MCF 10A (cell line): ENCODE measurements at places on chromosomes 5 and 9.

- no peaks in the 10 kb centered on the region for H3K36me3 ChIP-seq
- no peaks in the 10 kb centered on the region for H3K4me1 ChIP-seq
- H3K4me3 ChIP-seq, result no peak overlapping the region
- H3K27me3 ChIP-seq, result peaks cover 23% of the 10 kb centered on the region
- H3K27ac ChIP-seq, result no peak overlapping the region
Measured at GRCh38 chr9:11874414-11874813, 818.8 kb upstream of the TYRP1 start.

DNA sequence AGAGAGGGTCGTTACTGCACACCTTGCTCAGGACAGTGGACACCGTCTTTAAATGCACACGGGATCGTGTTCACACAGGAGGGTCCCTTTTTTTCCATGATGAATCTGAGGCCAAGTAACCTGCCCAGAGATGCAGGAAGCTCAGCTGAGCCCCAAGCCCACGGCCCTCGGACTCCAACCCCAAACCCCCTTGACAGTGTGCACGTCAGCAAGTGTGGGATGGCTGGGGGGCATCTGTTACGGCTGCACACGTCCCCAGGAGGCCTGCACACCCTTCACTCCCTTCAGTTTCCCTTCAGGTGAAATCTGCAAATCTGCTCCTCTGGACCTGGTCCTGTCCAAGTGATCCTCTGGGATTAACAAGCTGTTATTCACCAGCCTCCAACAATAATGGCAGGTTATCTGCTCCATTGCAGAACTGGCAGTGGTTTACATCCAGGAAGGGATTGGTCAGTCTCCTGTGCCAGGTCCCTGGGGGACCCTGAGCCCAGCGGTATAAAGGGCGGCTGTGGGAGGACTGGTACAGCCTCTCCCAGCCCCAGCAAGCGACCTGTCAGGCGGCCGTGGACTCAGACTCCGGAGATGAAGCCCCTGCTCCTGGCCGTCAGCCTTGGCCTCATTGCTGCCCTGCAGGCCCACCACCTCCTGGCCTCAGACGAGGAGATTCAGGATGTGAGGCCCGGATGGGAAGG is at the start of gene LCN1:
Gene LCN1 (plus strand): TSS at position 525 of the 692 bp plus-strand sequence. CDS start 58 bp downstream, at position 583.
- H3K4me3 ChIP-seq, result no peak within 1 kb of the TSS
- H3K27ac ChIP-seq, result no peak within 1 kb of the TSS
- H3K27me3 ChIP-seq, result peaks cover 28% of the 10 kb centered on the region
- H3K4me1 ChIP-seq, result no peaks in the 10 kb centered on the region

DNA sequence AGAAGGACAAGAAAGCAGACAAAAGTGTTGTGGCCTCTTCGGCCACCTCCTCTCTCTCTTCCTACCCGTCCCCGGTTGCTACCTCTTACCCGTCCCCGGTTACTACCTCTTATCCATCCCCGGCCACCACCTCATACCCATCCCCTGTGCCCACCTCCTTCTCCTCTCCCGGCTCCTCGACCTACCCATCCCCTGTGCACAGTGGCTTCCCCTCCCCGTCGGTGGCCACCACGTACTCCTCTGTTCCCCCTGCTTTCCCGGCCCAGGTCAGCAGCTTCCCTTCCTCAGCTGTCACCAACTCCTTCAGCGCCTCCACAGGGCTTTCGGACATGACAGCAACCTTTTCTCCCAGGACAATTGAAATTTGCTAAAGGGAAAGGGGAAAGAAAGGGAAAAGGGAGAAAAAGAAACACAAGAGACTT is 2.4 kb downstream of the EGR1 start:
- peaks cover 87% of the 10 kb centered on the region for H3K36me3 ChIP-seq
- peak overlapping the region; percentile 93 for H3K27ac ChIP-seq
- DNase-seq, result no peak
- H3K4me1 ChIP-seq, result peaks cover 41% of the 10 kb centered on the region
- H3K4me3 ChIP-seq, result peak overlapping the region; percentile 78

DNA sequence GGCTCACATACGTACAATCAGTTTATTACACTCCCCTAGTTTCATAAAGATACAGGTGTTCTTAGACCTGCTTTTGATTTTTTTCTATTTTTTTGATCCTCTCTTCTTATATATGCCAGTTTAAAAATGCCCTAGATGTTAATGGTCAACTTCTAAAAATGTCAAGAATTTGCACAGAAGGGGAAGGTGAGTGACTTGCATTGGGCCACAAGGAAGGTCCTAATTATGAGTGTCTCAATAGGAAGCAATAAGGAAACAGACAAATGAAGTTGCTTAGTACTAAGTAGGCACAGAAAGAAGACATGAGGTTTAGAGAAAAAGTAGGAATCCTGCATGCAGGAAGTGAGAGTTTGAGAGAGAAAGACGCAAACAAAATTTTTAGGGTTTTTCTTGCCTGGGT is 3.2 kb upstream of the CCDC171 start:
- H3K4me3 ChIP-seq, result no peak overlapping the region
- no peaks in the 10 kb centered on the region for H3K36me3 ChIP-seq
- no peak overlapping the region for H3K27ac ChIP-seq
- H3K27me3 ChIP-seq, result no peaks in the 10 kb centered on the region

DNA sequence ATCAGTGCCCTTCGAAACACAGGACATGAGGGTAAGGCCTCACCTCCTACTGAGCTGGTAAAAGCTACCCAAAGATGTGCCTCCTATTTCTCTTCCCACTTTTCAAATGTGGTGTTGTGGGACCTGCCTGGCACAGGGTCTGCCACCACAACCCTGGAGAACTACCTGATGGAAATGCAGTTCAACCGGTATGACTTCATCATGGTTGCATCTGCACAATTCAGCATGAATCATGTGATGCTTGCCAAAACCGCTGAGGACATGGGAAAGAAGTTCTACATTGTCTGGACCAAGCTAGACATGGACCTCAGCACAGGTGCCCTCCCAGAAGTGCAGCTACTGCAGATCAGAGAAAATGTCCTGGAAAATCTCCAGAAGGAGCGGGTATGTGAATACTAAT is 1.9 kb downstream of the IRGM start:
- DNase-seq, result peak; percentile 3
- no peaks in the 10 kb centered on the region for H3K4me1 ChIP-seq

GRCh38 chr9:133897675-133898074 is 94.4 kb downstream of the VAV2 start:
- no peaks in the 10 kb centered on the region for H3K4me1 ChIP-seq
- no peak for DNase-seq
- H3K4me3 ChIP-seq, result no peak overlapping the region
- no peak overlapping the region for H3K27ac ChIP-seq
- peaks cover 5% of the 10 kb centered on the region for H3K36me3 ChIP-seq
- no peaks in the 10 kb centered on the region for H3K27me3 ChIP-seq

DNA sequence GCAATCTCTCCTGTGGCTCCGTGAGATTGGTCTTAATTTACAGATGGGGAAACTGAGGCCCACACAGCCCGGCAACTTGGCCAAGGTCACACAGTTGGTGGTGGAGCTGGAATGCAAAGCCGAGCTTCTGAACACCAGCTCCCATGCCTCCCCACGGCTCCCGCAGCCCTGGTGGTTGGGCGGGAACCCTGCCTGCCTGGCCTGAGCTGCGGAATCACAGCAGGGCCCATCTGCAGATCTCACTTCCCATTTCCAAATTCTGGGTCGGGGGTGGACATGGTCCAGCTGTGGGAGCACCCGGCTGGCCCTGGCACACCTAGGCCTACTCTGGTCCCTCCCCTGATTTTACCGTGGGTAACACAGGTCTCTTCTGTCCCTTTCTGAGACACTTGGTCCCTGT is 35.3 kb upstream of the PHYKPL start:
- no peak for DNase-seq
- H3K27me3 ChIP-seq, result no peaks in the 10 kb centered on the region
- no peaks in the 10 kb centered on the region for H3K4me1 ChIP-seq
- H3K27ac ChIP-seq, result no peak overlapping the region
- H3K36me3 ChIP-seq, result peaks cover 6% of the 10 kb centered on the region

DNA sequence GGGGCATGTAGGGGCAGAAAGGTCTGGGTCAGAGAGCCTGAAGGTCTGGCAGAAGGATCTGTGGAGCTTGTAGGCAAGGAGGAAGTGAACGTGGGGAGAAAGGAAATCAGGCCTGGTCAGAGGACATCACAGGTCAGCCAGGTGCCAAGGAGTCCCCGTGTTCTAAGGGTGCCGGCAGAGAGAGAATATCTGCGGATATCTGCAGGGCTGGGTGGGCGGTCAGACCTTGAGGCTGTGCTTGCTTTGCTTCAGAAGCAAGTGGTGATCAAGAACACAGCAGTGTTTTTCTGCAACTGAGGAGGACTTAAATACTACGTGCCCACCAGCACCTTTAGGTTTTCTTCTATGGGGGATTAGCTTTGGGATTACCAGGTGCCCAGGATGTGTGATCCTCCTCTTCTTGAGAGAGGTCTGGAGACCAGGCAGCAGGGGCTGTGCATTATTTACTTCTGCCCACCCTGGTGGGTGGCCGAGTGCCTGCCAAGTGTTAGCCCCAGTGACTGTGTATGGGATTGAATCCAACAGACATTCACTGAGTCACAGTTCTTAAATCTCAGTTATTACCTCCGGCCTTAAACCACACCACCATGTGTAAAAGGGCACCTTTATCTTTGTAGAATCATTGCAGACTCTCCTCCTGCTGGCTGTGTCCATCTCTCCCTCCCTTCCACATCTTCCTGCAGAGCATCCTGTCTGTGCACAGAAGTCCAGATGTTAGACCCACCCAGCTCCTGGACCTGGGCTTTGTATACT is 12.5 kb upstream of the SHB start:
- H3K36me3 ChIP-seq, result no peaks in the 10 kb centered on the region
- no peak overlapping the region for H3K27ac ChIP-seq
- H3K4me1 ChIP-seq, result no peaks in the 10 kb centered on the region
- DNase-seq, result no peak

DNA sequence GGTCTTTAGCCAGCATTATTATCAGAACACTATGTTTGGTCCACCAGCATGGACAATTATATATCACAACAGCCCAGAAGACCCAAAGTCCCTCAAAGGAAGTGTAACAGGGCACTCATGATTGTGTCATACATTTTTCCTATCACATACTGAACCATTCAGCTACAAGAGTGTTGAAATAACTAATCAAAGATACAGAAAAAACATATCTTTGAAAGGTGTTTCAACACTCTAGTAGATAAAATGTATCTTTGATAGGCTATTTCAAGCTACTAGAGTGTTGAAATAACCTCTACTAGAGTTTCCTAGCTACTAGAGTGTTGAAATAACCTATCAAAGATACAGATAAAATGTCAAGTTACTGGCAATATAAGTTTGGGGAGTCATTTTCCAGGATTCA is 545.0 kb downstream of the PRR16 start:
- no peak overlapping the region for H3K27ac ChIP-seq
- no peak for DNase-seq
- H3K4me3 ChIP-seq, result no peak overlapping the region
- H3K36me3 ChIP-seq, result no peaks in the 10 kb centered on the region

DNA sequence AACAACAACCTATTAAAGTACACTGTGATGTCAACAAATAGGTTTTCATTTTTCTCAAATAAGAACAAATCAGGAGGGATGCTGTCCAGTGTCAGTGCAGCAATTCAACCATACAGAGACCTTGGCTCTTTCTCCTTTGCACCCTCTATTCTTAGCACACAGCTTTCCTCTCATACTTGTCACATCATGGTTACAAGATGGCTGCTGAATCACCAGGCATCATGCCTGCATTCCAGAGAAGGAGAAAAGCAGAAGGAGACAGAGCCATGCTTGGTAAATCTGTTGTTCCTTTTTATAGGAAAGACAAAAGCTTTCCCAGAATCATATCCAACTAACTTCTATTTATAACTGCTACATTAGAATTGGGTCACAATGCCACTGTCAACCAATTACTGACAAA is 124.7 kb upstream of the VLDLR start:
- H3K4me3 ChIP-seq, result no peak overlapping the region
- no peak overlapping the region for H3K27ac ChIP-seq
- no peak for DNase-seq
- H3K27me3 ChIP-seq, result no peaks in the 10 kb centered on the region

DNA sequence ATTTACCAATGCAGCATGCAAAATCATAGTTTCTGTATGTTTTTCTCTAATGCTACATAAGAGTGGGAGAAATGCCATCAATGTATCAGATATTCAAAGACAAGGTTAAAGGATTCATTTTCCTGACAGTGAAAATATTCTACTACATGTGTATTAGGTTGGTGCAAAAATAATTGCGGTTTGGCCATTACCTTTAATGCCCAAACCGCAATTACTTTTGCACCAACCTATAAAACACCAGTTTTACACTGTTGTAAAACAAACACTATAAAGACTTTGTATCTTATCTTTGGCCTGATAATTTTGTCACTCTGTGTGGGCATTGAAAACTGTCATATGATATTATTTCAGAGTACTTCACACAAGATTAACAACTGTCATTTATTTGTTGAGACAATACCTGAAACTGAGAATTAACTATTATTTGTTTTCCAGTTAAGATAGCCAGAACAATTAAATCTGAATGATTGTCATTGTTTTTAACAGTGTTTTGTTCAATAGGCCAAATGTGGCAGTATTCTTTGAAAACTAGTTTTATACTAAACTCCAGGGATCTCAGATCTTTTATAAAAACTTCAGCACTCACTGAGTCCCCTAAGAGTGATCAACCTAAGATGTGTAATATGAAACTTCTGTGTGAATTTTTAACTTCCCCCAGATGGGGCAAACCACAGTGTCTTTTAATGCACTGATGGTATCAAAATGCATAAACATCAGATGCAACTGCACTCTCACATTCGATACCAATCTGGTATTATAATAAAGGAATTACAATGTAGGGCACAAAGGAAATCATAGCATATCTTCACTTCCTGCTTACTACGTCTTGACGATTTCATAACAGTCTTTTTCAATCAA is 53.8 kb upstream of the FBN2 start:
- DNase-seq, result no peak
- no peak overlapping the region for H3K27ac ChIP-seq
- no peak overlapping the region for H3K4me3 ChIP-seq
- no peaks in the 10 kb centered on the region for H3K27me3 ChIP-seq
- H3K4me1 ChIP-seq, result no peaks in the 10 kb centered on the region

DNA sequence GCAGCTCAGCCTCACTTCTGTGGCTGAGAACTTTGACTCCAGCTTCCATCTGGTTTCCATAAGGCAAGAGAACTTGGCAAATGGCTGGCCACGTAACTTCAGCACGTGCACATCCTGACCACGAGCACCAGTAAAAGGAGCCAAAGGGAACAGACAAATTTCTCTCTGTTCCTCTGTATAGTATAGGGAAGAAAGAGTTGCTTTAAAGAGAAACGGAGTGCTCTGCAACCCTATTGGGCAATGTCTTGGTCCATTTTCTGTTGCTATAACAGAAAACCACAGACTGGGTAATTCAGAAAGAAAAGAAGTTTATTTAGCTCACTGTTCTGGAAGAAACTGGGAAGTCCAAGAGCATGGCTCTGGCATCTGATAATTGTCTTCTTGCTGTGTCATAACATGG is 558.7 kb downstream of the ACTL7B start:
- H3K36me3 ChIP-seq, result no peaks in the 10 kb centered on the region
- no peak overlapping the region for H3K4me3 ChIP-seq
- peak overlapping the region; percentile 81 for H3K27ac ChIP-seq
- peaks cover 15% of the 10 kb centered on the region for H3K4me1 ChIP-seq
- H3K27me3 ChIP-seq, result no peaks in the 10 kb centered on the region
- DNase-seq, result no peak
